ENCODE measurements at places on chromosomes 2 and 18.

DNA sequence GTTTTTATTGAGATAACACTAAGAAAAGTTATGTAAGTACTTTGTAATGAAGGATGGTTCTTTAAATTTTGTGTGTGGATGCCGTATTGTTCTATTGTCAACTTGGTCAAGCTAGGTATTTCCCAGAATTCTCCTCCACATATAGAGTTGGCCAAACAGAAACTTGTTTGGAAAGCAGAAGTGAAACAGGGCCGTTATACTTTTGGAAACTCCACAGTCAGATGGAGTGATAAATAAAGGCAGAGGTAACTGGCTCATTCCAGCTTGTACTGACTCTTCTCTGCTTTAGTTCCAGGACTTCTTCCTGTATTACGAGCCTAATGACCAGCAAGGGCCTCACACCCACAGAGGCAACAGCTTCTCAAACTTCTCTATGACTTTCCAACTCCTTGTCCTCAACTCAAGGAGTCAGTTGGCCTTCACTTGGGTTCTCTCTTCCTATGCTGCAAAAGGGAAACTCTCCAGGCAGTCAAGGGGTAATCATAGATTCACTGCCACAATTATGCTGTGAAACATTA, 16.4 kb upstream of the STARD7 start:
- DNase-seq = no peak

DNA sequence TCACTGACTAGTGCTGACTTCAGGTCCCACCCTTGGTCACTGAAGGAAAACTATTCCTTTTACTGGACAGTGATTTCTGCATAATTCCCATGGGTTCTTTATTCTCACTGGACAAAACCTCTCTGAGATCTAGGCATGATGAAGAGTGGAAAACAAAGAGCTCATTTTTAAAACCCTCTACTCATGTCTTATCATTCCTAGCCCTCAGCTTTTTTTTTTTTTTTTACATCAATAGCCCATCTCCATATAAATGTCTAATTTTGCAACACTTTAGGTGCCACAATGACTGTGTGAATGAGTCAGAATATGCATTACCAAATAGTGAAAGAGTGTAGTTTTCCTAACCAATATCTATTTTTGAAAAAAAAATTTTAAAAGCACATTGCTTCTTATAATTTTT, 74.8 kb downstream of the TCF4 start:
- DNase-seq = peak; percentile 38

GRCh38 chr2:25505622-25506021, 163.9 kb upstream of the DNMT3A start:
- no peak for DNase-seq

- no peak for DNase-seq
Measured at GRCh38 chr2:61016392-61017002, 1.0 kb upstream of the PEX13 start.

DNA sequence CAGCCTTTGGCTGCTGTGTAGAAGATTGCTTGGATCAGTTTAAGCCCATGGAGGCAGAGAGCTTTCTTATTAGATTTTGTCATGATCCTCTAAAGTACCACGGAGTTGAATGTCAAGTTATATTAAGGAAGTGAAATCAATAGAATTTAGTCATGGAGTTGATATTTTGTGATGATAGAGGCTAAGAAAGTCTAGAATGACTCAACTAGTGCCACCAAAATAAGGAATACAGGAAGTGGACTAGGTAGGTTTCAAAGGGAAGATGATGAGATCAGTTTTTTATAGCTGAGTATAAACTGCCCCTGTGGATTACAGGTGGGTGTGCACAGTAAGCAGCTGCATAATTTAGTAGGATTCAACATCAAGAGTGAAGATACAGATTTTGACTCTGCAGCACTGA, 25.2 kb downstream of the FBXO36 start:
- no peak for DNase-seq

DNA sequence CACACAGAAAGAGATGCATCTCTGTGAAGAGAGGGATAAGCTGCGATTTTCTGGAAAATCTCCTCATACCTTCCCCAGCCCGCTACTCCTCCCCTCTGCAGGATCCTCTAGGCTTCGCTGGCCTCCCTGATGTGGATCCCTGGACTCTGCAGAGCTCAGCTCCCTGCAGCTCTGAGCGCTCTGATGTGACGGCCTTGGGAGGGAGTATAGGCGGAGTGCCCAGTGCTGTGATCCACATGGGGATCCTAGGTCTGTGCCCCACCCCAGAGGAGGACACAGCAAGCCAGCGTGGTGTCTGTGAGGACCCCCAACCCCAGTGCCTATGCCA, 111.0 kb downstream of the GYPC start:
- no peak for DNase-seq

- no peak for DNase-seq
Measured at GRCh38 chr2:10658041-10658913, 31.5 kb downstream of the NOL10 start.

DNA sequence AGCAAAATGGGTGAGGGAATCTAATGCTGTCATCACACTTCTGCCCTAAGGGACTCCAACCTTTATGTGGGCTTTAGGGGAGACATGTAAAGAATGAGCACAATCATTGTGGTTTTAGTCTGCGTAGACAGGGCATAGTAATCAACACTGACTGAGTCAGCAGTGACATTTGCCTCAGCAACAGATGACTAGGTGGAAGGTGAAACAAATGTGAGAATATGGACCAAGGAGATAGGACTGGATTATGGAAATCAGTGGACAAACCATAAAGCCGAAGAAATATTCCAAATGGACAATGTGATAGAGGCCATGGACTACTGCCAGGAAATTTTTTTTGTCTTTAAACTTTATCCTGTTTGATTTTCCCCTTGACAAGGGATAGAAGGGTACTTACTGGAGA, 83.9 kb downstream of the PDK1 start:
- DNase-seq = no peak

Data from foreskin melanocyte (primary cell).